ENCODE measurements at places on chromosomes 12 and 14.

DNA sequence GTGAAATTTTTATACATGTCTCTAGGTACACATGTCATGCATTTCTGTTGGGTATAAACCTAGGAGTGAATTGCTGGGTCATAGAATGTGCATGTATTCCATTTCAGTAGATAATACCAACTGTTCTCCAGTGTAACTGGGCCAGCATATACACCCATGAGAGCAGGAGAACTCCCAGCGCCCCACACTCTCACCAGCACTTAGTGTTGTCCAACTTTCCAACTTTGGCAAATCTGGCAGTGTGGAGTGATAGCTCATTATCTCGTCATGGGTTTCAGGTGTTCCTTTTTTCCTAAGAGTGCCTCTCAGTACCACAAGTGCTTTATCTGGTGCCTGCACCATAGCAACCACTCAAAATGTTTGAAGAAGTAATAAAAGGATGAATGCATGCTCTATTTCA lies 40.1 kb downstream of the NGB start:
- DNase-seq, result no peak

DNA sequence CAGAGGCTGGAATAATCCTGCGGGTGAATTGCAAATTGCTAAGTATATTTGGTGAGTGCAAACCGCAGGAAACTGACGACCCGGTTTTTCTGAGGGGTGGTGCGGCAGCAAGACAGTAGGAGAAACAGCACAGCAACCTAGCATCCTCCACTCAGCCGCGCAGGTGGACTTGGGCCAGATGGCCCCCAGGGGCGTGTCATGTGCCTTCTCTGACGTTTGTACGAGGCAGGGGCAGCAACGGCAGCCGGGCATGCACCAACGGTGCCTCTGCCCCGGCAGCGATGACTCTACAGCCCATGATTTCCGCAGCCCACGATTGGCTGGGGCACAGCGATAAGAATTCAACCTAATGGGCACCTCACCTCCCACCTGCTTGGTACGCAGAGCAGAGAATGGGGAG lies 11.1 kb upstream of the CLEC2A start:
- no peak for DNase-seq

- DNase-seq, result no peak
Observed at GRCh38 chr12:12534166-12534866, 28.3 kb downstream of the DUSP16 start.

- no peak for DNase-seq
Observed at GRCh38 chr12:19440916-19441315, 1.6 kb downstream of the AEBP2 start.

DNA sequence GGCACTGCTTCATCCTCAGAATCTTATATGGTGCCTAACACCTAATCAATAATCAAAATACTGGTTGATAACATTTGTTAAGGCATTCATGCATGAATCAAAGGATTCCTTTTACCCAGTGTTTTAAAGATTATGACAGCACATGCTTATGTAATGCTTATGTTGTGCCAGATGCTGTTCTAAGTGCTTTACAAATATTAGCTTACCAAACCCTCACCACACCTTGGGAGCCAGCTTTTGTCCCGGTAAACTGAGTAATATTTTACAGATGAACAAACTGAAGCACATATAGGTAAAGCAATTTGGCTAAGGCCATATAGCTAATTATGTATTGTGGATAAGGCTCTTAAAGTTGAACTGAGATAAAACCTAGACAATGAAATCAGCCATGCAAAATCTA lies 209.2 kb downstream of the ALX1 start:
- DNase-seq, result no peak

DNA sequence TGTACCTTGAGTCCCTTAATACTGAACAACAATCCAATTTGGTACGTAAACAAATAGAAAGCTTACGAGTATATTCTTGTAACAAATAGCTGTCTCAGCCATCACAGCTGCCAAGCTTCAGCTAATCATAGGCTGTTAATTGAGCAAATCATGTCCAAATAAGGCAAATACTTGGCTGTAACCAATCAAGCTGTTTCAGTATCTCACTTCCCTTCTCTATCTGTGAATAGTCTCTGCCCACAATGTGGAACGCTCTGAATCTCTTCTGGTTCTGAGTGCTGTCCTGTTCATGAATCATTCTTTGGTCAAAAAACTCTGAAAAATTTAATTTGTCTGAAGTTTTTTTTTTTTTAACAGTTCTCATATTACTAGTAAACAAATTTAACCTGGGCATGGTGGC lies 5.8 kb upstream of the NEMF start:
- no peak for DNase-seq

DNA sequence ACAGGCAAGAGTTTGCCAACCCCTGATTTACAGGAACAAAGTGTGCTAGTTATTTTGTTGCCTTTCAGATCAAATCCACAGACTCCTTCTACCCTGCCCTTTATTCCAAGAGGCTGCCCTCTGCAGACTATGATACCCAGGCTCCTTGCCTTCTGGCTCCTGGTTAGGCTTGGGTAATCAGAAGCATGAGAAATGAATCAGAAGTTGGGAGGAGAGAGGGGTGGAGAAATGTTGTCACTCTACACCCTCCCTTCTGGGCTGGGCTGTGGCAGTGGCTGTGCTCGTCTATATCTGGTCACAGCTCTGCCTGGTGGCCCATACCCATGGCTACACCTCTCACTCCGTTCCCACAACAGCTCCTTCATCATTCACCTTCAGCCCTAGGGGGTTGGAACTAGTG lies 204.6 kb upstream of the PLXNC1 start:
- no peak for DNase-seq

- no peak for DNase-seq
Observed at GRCh38 chr12:121796855-121797751, 3.6 kb upstream of the RHOF start.

DNA sequence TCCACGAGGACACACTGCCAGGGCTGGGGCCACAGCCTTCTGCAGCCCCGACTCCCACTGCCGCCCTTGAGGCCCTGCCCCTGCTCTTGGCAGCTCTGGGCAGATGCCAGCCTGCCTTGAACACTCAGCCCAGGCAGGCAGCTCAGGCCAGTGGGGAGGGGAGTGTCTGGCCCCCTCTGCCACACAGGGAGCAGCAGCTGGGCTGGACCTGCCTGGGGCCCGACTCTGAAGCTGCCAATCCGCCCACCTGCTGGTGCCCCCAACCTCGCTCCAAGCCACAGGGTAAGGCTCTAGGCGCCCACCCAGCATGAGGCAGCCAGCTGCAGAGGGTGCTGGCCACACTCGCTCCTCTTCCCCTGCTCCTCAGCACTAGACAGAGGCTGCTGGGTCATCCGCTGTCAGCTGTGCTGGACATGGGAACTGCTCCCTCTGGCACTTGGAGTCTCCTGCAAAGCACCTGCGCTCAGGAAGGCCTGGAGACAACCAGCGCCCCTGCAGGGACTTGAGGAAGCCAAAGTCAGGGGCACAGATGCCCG lies 24.6 kb upstream of the NUDT14 start:
- DNase-seq, result peak; percentile 33

- no peak for DNase-seq
Observed at GRCh38 chr14:60174352-60175254, 9.4 kb upstream of the DHRS7 start.

GRCh38 chr12:126480451-126480850 lies 1415.2 kb downstream of the AACS start:
- no peak for DNase-seq

- no peak for DNase-seq
Observed at GRCh38 chr12:22163594-22163993, 117.6 kb downstream of the CMAS start.

DNA sequence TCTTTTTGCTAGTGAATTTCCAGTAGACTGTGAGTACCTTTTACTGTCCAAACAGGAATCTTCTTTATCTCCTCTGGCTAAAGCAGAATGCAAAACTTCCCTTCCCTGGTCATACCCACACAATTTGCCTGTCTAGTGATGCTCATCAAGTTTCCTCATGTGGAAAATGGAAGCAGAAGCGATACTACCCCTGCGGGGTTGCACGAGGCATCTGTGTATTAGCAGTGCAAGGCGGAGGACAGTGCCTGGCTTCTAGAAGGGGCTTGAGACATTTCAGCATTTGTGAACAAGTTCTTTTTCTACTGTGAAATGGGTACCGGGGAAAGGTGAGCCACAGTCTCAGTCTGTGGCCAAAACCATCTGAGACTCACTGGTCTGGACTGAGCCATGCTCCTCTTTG lies 340.9 kb downstream of the AACS start:
- no peak for DNase-seq

DNA sequence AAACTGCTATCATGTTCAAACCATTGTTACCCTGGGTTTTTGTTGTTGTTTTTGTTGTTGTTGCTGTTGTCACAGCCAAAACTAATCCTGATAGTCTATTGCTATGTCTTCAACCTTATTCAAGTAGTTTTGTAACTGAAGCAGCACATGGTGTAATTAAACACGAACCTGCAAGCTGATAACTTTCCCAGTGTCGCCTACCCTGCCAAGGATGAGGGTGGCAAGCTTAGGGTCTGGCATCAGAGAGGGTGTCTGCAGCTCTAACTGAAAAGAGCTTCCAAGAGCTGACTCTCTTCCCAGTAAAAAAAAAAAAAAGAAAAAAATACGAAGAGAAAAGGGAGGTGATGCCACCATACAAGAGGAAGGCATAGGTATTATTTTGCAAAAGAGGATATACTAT lies 86.3 kb upstream of the BCL2L14 start:
- DNase-seq, result no peak

- DNase-seq, result no peak
Observed at GRCh38 chr12:113727651-113728061, 238.5 kb downstream of the RBM19 start.

- DNase-seq, result no peak
Observed at GRCh38 chr14:103694572-103695026, 20.7 kb downstream of the XRCC3 start.

- peak; percentile 55 for DNase-seq
Observed at GRCh38 chr12:99810718-99811593, 163.4 kb downstream of the GARIN6 start.

- peak; percentile 1 for DNase-seq
Observed at GRCh38 chr12:101051901-101052550, 158.0 kb downstream of the SLC5A8 start.

- DNase-seq, result no peak
Observed at GRCh38 chr14:34460841-34461240, 1.2 kb downstream of the SPTSSA start.

DNA sequence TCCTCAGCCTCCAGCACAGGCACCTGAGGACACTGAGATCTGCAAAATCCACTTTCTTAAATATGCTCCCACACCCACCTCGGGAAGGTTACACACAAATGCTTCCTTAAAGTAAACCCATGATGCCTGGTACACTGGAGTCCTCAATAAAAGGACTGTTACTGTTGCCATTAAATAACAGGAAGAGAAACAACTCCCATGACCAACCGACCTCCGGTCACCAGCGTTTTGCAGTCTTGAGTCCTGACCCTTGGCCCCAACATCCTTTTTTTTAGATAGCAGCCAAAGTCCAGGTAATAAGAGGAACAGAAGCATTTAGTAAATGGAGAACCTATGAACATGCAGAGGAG lies 42.4 kb downstream of the ITPK1 start:
- DNase-seq, result no peak

GRCh38 chr12:41220931-41221330 lies 32.8 kb downstream of the PDZRN4 start:
- no peak for DNase-seq

DNA sequence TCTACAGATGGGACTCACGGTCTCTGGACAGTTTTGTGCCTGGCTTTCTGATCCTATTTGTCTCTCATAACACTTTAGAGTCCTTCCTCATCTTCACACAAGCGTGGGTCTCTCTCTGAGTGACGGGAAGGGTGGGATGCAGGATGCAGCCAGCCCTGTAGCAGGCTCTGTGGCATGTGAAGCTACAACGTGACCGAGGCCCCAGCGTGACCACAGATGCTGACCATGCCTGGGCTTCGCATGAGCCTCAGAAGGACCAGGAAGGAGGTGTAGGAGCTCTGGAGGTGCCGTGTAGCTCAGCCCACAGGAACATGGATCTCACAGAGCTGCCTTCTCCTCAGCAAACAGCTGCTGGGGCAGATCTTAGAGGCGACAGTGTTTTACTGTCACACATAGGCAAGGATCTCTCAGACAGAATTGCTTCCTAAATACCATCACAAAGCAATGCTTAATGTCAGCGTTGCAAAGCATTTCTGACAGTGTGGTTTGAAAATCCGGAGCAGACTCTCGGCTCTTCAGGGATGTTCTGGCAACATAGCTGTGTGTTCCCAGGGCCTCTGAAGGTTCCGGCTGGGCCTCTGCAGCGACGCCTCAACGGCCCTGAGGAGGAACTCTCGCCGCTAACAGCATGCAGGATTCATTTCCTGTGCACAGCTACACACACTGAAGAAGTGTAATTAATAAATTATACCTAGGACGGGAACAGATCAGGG lies 21.9 kb downstream of the ANKLE2 start:
- no peak for DNase-seq

GRCh38 chr14:50035214-50035613 lies 81.2 kb downstream of the VCPKMT start:
- DNase-seq, result no peak

GRCh38 chr14:49106741-49107667 lies 479.2 kb downstream of the RPS29 start:
- DNase-seq, result no peak

- peak; percentile 14 for DNase-seq
Observed at GRCh38 chr12:47949441-47950341, 13.7 kb upstream of the TMEM106C start.

GRCh38 chr12:113063396-113064350 lies 7.1 kb downstream of the DTX1 start:
- no peak for DNase-seq

DNA sequence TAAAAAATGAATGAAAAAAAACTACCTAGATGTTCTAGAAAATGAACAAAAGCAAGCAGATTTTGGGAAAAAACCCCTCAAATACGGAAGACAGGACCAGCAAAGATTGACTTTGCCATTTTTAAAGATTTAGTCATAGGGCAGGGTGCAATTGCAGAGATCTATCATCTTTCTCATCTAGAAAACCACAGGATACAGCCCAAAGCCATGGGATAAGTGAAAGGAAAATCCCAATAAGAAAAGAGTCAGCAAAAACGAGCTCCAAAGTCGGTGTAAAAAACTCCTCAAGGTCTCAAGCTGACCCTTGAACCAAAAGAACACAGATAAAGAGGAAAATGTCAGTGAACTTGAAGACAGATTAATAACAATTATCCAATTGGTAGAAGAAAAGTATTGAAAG lies 28.0 kb downstream of the CEP290 start:
- no peak for DNase-seq

- DNase-seq, result no peak
Observed at GRCh38 chr14:44279357-44279756, 227.7 kb downstream of the FSCB start.

- no peak for DNase-seq
Observed at GRCh38 chr12:132623072-132623869, 4.7 kb downstream of the P2RX2 start.

- no peak for DNase-seq
Observed at GRCh38 chr14:34119107-34119858, 168.4 kb upstream of the EGLN3 start.

DNA sequence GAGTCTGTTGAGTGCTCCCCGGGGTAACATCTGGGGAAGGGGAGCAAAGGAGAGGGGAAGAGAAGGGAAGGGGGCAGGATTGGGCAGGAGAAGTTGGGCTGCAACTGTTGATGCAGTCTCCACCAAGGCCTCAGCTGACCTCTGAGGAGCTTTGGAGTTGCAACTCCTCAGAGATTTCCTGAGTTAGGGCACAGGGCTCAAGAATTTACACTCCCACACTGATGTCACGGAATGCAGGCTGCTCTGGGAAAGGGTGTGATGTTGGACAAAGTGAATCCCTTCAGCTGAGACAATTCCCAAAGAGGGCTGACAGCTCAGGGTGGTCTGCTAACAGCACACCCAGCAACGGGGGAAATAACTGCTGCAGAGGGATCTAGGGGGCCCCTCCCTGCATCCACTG lies 295.6 kb downstream of the PCNX1 start:
- no peak for DNase-seq
